ENCODE measurements at places on chromosomes 2 and 18.

GRCh38 chr2:215479121-215479520 lies 43.3 kb upstream of the FN1 start:
- H3K27ac ChIP-seq, result no peak overlapping the region
- no peak overlapping the region for H3K4me3 ChIP-seq
- H3K27me3 ChIP-seq, result peaks cover 22% of the 10 kb centered on the region
- no peak for DNase-seq

DNA sequence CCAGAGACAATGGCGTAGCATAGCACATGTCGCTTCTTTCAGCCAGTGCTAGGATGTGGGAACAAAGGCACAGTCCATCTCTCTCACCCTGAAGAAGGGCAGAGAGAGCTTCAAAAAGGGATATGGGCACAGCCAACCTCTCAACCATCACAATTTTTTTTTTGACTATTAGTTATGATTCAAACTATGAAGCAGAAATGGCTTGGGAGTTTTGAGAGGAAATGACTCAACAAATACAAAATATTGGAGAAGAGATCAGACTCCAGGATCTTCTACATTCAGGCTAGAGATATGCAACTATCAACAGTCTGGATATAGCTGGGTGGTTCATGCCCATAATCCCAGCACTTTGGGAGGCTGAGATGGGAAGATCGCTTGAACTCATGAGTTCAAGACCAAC lies 109.1 kb downstream of the MCFD2 start:
- no peaks in the 10 kb centered on the region for H3K36me3 ChIP-seq
- H3K27me3 ChIP-seq, result peaks cover 21% of the 10 kb centered on the region
- DNase-seq, result no peak
- no peak overlapping the region for H3K4me3 ChIP-seq

GRCh38 chr18:63907664-63908063 lies at the start of gene SERPINB10:
SERPINB10 (plus strand) TSS chr18:63907958; CDS start chr18:63915511, 7,553 bp downstream.
- peak within 1 kb of the TSS; percentile 74 for H3K27ac ChIP-seq
- H3K27me3 ChIP-seq, result peaks cover 33% of the 10 kb centered on the region
- no peak for DNase-seq
- no peak within 1 kb of the TSS for H3K4me3 ChIP-seq

DNA sequence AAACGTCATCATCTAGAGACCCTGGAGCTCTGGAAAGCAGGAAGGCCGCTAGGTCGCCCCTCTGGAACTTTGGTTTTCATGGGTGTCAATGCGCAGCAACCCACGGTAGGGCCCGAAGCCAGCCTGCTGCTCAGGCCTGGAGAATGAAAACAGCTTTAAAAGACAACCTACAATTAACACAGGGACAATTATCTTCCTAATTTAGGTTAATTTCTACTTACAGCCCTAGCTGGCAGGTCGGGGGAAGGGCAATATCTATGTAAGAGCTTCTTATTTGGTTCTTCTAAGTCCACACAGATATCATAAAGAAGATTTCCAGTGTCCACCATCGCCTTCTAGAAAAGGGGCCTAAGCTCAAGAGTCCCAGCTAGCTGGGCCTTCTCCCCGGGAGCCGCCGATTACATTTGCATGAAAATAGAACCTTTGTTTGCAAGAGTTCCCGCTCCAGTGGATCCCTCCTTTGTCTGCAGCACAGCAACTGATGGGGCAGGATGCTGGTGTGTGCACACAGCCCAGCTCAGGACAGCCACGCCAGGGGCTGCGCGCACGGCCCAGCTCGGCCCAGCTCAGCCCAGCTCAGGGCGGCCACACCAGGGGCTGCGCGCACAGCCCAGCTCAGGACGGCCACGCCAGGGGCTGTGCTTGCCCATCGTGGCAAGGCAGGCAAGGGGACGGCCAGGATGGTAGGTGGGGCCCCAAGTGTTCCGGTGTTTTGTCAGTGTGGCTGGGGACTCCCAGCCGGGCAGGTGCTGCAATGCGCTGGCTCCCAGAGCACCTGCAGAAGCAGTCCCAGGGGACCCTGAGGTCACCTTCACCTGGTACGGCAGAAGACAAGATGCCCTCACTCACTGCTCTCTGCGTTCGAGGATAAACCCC lies 109.1 kb downstream of the HDAC4 start:
- no peak overlapping the region for H3K27ac ChIP-seq
- peaks cover 4% of the 10 kb centered on the region for H3K36me3 ChIP-seq
- no peak for DNase-seq
- peaks cover 81% of the 10 kb centered on the region for H3K4me1 ChIP-seq

DNA sequence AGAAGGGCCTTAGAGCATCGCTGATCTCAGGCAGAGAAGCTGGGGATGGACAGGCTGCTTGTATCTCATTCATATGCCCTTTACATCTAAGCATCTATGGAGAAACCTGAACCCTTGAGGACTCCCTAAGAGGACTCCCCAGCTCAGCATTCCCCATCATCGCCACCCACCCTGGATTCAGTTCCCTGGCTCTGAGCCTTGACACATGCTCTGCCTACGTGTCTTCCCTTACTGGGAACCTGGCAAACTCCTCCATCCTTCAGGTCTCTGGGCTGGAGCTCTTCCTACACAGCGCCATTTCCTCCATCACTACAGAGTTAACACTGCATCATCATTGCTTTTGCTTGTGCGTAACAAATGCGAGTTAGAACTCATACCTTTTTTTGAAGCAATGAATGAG lies 31.2 kb upstream of the OTOF start:
- H3K27ac ChIP-seq, result no peak overlapping the region
- peaks cover 4% of the 10 kb centered on the region for H3K4me1 ChIP-seq
- no peaks in the 10 kb centered on the region for H3K36me3 ChIP-seq
- DNase-seq, result no peak
- H3K4me3 ChIP-seq, result no peak overlapping the region
- H3K27me3 ChIP-seq, result no peaks in the 10 kb centered on the region

GRCh38 chr2:21700644-21701043 lies 576.9 kb downstream of the TDRD15 start:
- H3K27ac ChIP-seq, result no peak overlapping the region
- no peak overlapping the region for H3K4me3 ChIP-seq
- DNase-seq, result no peak
- H3K4me1 ChIP-seq, result no peaks in the 10 kb centered on the region

DNA sequence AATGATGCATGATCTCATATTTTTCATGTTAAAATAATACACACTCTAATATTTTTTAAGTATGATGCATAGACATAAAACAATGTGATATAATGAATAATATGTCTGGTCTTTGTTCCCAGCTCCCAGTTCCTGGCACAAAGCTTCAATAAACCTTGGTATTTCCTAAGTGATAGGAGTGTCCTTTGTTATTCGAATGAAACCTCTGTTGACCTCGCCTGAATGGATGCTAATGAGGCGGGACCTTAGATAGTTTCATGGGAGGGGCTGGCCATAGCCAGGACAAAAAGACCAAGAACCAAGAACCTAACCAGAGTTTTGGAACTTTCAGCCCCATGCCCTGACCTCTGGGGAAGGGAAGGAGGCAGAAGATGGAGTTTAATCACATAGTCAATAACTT lies 257.7 kb upstream of the COPS8 start:
- no peak for DNase-seq
- no peaks in the 10 kb centered on the region for H3K27me3 ChIP-seq
- H3K36me3 ChIP-seq, result no peaks in the 10 kb centered on the region
- H3K4me3 ChIP-seq, result no peak overlapping the region
- H3K4me1 ChIP-seq, result no peaks in the 10 kb centered on the region

- H3K27ac ChIP-seq, result no peak overlapping the region
- H3K36me3 ChIP-seq, result no peaks in the 10 kb centered on the region
- no peaks in the 10 kb centered on the region for H3K4me1 ChIP-seq
- no peak overlapping the region for H3K4me3 ChIP-seq
- DNase-seq, result no peak
These were observed 162.6 kb downstream of the PAX3 start for GRCh38 chr2:222136106-222136630.

- peaks cover 11% of the 10 kb centered on the region for H3K4me1 ChIP-seq
- peaks cover 22% of the 10 kb centered on the region for H3K27me3 ChIP-seq
- no peak overlapping the region for H3K27ac ChIP-seq
- no peak for DNase-seq
These were observed 36.5 kb upstream of the B4GALT6 start for GRCh38 chr18:31720867-31721266.

- H3K27me3 ChIP-seq, result no peaks in the 10 kb centered on the region
- H3K36me3 ChIP-seq, result peaks cover 1% of the 10 kb centered on the region
- DNase-seq, result no peak
- H3K4me1 ChIP-seq, result no peaks in the 10 kb centered on the region
- H3K27ac ChIP-seq, result no peak overlapping the region
- no peak overlapping the region for H3K4me3 ChIP-seq
These were observed 172.3 kb upstream of the SLC35G4 start for GRCh38 chr18:11437046-11437445.

DNA sequence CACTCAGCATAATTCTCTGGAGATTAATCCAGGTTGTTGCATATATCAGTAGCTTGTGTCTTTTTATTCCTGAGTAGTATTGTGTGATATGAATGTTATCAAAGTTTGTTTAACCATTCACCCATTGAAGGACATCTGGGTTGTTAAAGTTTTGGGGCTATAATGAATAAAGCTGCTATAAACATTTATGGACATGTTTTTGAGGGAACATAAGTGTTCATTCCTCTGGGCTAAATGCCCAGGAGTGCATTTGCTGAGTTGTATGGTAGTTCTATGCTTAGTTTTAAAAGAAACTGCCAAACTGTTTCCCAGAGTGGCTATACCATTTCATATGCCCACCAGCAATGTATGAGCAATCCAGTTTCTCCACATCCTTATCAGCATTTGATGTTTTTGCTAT lies 21.8 kb upstream of the KCNJ13 start:
- no peaks in the 10 kb centered on the region for H3K27me3 ChIP-seq
- no peak for DNase-seq
- H3K4me1 ChIP-seq, result no peaks in the 10 kb centered on the region
- H3K36me3 ChIP-seq, result peaks cover 7% of the 10 kb centered on the region
- H3K27ac ChIP-seq, result no peak overlapping the region

DNA sequence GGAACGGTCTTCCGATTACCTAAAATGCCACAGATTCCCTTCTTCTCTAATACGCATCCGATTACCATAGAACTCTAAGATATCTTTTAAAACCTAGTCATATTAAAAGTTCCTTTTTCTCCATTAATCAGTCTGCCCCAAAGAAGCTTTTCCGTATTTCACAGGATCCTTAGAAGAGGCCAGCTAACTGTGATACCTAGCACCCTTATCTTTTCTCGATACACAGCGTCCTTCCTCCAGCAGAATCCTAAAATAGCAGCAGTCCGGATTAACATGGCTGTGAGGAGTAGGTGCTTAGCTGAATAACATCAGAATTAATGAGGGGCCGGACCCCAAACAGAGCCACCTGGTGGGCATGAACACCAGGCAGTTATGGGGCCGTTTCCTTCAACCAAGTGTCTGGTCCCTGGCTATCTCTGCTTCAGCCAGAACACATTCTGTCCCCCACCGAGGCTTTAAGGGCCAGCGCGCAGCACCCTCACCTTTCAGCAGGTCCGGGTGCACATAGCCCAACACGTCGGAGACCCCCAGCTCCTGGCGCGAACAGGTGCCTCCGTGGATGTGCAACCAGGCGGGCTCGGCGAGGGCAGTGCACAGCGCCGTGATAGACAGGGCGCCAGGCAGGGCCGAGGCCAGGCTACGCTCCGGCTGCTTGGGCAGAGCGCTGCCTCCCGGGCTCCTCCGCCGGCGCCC lies 995 bp downstream of the TMEM127 start:
- peak overlapping the region; percentile 94 for H3K4me3 ChIP-seq
- H3K4me1 ChIP-seq, result peaks cover 75% of the 10 kb centered on the region
- peak; percentile 36 for DNase-seq

- no peak overlapping the region for H3K27ac ChIP-seq
- no peaks in the 10 kb centered on the region for H3K4me1 ChIP-seq
- no peak overlapping the region for H3K4me3 ChIP-seq
- H3K27me3 ChIP-seq, result peaks cover 8% of the 10 kb centered on the region
- peak; percentile 26 for DNase-seq
These were observed 47.0 kb downstream of the SLC9A4 start for GRCh38 chr2:102520009-102520408.

DNA sequence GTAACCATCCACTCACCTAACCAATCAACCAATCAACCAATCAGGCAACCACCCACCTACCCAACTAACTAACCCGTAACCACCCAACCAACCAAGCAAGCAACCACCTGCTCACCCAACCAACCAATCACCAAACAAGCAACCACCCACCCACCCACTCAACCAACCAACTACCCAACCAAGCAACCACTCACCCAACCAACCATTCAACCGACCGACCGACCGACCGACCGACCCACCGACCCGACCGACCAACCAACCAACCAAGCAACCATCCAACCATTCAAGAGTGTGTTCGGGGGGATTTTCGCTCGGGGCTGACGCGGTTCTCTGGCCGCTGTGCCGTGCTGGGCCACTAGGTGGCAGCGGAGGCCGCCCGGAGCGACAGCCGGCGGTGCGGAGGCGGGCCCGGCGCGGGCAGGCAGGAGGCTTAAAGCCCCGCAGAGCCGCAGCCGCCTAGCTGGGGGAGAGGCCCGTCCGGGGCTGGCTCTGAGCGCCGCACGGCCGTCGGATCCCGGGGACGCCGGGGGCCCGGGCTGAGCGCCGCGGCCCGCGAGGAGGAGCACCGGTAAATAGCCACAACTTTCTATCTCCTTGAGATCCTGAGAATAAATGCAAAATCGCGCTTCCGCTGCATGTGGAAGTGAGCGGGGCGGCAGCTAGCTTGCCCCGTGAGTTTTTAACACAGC lies at the start of gene MC5R:
TSS of gene MC5R (plus strand) at position 443 of the 689 bp plus-strand sequence. CDS start 1,617 bp downstream, outside the sequence.
- H3K36me3 ChIP-seq, result no peaks in the 10 kb centered on the region
- peak within 1 kb of the TSS; percentile 29 for H3K27ac ChIP-seq
- DNase-seq, result peak; percentile 85
- H3K4me1 ChIP-seq, result no peaks in the 10 kb centered on the region
- H3K27me3 ChIP-seq, result peaks cover 28% of the 10 kb centered on the region

DNA sequence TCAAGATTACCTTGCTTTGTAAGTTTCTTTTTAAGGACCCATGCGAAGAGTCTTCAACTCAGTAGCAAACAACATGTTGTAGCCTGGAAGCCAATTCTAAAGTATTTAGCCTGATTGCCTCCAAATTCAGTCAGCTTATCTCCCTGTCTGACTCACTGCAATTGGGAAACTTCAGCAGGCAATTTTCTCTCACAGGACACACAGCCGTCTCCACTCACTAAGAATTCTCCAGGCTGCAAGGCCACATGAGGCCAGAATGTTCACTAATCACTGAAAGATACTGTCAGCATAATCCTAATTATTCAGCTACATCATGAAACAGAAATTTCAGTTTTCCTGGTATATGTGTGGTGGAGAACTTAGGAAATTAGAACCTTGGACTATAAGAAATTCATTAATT lies 78.1 kb upstream of the PDE1A start:
- no peaks in the 10 kb centered on the region for H3K36me3 ChIP-seq
- no peak overlapping the region for H3K4me3 ChIP-seq
- no peaks in the 10 kb centered on the region for H3K27me3 ChIP-seq
- no peak for DNase-seq
- no peak overlapping the region for H3K27ac ChIP-seq

DNA sequence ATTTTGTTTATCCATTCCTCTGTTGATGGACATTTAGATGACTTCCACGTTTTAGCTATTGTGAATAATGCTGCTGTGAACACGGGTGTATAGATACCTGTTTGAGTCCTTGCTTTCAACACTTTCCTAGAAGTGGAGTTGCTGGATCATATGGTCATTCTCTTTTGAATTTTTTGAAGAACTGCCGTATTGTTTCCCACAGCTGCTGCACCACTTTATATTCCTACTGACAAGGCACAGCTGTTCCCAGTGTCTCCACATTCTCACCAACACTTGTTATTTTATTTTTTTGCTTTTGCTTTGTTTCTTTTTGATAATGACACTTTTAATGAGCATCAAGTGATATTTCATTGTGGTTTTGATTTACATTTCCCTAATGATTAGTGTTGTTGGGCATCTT lies 41.4 kb upstream of the KCNJ13 start:
- DNase-seq, result no peak
- no peaks in the 10 kb centered on the region for H3K27me3 ChIP-seq
- H3K4me3 ChIP-seq, result no peak overlapping the region
- peak overlapping the region; percentile 80 for H3K27ac ChIP-seq
- no peaks in the 10 kb centered on the region for H3K4me1 ChIP-seq

All from activated T-cell treated with anti-CD3 and anti-CD28 coated beads, Interleukin-2, amount 50 U/mL, for 72 hours (primary cell).